Epithelial cell of prostate (primary cell): ENCODE measurements at places on chromosomes 13 and 19.

DNA sequence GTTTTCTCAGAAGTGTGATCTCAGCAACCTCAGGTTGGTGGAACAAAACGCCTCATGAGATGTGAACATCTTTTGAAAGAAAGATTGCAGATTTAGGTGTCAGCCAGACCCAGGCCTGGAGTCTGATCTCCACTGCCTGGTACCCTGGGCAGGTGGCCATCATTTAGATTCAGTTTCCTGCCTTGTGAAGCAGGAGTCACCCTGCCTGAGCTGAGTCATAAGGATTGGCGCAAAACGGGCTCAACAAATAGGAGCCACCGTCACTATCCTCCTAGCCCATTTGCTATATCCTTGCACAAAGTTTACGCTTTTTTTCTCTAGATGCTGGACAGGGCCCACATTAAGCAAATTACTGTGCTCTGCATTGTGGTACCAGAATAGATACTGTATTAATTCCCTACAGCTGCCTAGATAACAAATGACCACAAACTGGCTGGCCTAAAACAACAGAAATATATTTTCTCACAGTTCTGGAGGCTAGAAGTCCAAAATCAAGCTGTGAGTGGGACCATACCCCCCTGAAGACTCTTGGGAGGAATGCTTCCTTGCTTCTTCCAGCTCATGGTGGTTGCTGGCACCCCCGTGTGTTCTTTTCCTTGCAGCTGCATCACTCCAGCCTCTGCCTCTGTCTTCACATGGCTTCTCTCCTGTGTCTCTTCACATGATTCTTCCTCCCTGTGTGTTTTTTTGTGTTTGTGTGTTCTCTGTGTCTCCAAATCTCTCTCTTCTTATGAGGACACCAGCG lies 38.2 kb downstream of the TNFSF11 start:
- no peak for DNase-seq

DNA sequence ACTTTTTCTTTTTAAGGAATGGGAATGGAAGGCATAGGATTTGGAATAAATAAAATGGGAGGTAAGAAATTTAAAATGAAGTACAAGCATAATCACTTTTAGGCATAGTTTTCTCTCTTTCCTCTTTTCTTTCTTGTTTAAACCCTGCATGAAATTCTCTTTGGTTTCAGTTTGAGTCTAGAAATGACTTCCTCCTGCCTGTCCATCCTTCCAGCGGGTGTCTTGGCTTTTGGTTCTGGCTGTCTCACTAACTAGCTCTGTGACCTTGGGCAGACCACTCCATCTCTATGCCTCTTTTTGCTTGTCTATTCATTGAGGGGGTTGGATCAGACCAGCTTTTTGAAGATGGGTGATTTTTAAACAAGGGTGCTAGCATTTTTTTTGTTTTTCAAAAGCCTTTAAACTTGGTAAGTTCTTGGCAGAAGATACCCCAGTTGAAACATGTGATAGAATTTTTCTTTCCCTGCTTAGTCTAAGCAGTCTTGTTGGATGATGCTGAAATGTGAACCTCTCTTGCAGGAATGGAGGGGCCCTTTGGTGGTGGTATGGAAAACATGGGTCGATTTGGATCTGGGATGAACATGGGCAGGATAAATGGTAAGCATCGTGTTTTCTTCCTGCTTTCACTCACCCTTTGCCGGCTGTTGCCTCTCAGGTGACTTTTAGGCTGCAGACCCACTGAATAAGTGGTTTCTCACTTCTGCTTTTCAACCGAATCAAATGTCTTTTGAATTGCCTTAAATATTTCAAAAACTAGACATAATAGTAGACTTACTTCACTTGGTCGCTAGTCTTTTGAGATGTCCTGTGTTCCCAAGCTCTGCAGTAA lies 28.6 kb downstream of the PRAM1 start:
- no peak for DNase-seq

- no peak for DNase-seq
Measured at GRCh38 chr13:66128692-66129269, 1101.4 kb downstream of the PCDH9 start.

DNA sequence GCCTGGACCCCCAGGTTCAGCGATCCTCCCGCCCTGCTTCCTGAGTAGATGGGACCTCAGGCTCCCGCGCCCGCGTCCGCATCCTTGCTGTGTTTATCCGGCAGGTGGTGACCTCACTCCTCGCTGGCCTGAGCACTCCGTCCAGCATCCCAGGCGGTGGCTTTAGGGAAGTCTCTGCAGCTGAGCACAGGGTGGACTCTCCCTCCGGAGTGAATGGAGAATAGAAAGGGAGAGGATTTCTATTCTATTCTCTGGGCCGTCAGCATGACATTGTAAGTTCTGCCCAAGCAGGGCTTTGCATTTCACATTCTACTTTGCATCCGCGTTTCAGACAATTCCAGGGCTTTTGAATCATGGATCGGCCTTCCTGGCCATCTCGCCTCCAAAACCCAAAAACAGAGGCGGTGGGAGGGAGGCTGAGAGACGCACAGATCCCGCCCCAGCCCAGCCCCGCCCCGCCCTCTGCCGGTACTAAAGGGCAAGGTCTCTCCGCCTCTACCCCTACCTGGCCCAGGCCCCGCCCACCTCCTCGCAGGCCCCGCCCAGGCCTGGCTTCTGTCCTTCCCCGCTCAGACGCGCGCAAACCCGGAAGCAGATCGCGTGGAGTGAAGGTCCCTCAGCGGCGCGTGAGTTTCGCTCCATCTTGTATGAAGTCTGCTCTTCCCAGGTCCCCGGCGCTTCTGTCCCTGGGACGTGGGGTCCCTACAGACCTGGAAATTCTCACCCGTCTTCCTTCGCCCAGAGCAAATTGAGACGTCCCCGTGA lies at the start of gene ZNF525:
Gene ZNF525, plus strand, starts transcription at position 572 of the 765 bp plus-strand sequence. CDS start 6,577 bp downstream, outside the sequence.
- peak; percentile 40 for DNase-seq

DNA sequence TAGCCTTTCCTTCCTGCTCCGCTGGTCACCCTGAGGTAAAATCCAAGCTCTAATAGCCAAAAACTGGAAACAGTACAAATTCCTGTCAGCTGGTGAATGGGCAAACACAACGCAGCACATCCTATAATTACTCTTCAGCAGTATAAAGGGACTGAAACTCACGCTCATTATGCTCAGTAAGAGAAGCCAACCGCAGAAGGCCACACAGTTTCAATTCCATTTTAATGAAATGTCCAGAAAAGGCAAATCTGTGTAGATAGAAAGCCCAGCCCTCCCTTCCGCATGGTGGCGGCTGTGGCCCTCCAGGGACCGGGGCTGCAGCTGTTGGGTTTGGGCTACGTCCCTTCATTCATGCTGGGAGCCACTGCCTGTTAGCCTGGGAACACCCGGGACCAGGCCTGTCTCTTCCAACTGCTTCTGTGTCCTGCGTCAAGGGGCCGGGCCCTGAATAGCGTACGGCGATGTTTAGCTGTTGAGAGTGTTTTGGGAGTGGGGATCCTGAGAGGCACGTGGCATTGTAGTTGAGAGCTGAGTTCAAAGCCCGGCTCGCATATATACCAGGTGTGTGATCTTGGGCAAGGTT lies 23.5 kb downstream of the NKPD1 start:
- no peak for DNase-seq

DNA sequence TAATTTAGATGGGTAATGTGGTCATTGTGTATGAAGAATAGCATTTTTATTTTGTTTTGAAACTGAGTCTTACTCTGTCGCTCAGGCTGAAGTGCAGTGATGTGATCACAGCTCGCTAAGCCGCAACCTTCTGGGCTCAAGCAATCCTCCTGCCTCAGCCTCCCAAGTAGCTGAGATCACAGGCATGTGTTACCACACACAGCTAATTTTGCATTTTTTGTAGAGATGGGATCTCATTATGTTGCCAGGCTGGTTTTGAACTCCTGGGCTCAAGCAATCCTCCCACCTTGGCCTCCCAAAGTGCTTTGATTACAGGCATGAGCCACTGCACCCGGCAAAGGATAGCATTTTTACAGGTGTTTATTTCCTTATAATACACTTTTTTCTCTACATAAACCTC lies 36.6 kb downstream of the SERTM1 start:
- DNase-seq: no peak
